ENCODE measurements at places on chromosomes 4 and X. TPM values are rescaled to one million over a fixed set of nuclear protein-coding genes. Genes with fewer than 3 reads are reported as not detected.

MAPK10 gene
- 19.3 TPM for total RNA-seq

DNA sequence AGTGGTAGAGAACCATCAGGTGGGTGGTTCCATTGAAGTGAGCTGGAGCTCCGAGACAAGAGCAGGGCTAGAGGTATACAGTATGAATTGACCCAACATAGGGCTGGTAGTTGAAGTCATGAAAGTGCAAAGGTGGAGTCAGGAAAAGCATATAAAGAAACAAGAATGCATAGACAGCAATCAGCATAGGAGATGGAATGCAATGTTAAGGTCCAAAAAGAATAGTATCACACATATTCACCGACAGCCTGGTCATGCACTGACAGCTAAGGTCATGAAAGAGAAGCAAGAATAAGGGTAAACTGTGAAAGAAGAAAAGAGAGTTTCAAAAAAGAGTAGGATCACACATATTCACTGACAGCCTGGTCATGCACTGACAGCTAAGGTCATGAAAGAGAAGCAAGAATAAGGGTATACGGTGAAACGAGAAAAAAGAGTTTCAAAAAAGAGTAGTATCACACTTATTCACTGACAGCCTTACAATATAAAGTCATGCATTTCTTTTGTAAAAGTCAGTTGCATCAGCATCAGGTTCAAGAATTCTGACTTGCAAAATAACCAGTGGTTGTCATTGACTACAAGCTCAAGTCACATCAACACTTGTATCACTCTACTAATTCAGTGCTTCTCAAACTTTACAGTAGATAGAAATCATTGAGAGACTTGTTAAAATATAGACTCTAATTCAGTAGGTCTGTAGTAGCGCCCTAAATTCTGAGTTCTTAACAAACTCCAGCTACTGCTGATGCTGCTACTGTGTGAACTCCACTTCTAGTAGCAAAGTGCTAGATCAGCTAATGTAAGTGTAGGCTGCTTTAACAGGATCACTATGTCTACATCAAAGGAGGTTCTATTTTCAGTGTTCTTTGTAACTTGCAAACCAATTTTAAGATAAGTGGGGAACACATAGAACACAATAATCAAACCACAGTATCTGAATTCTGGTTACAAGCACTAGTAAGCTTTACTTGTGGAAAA is 221.9 kb downstream of the PDGFC start:
- DNase-seq = no peak

DNA sequence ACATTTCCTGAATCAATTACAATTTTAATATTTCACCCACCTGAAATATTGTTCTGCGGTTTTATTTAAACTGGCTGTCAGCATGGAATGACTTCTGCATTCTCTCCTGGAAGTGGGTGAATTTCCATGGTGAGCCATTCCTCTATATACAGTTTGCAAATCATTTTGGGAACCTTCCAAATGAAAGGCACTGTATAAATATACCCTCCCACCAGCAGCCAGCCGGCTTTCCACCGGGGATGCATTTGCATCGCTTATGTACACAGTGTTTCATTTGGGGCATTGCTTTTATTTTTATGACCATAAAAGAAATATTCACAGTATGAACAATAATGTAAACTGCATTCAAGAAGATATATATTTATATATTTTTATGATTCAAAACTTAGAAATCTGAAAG is 4.7 kb upstream of the IL1RAPL1 start:
- DNase-seq = peak; percentile 5

DNA sequence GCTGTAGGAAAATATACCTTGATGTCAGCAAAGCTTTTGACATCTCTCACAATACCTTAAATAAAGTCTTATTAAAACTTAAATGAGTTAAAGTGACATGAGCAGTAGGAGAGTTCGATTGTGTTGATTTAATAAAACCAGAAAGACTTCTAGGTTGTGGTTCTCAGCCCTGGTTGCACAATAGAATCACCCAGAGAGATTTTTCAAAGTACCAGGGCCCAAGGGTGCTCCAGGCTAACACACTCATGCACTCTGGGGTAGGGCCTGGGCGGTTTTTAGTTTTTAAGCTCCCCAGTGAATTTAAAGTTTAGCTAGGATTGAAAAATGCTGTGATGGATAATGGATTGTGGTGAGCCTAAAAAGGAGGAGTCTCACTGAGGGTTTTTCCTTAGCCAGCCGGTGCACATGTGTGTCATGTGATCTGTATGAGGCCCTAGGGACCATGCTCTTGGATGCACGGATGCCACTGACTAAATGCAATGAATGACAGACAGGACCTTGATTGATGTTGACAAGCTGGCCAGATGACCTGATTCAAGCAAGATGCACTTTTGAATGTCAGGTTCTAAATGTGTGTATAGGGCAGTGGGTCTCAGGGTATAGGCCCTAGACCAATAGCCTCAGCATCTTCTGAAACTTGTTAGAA is 185.0 kb downstream of the PTTG2 start:
- peak; percentile 41 for DNase-seq

ARHGAP36 gene
- total RNA-seq = not detected

- no peak for DNase-seq
Observed at GRCh38 chr4:175326796-175327195, 408.6 kb downstream of the ADAM29 start.

GRCh38 chr4:158871335-158871724 is 102.5 kb downstream of the FNIP2 start:
- no peak for DNase-seq

GRCh38 chrX:72048510-72049455 is 82.9 kb downstream of the RTL5 start:
- no peak for DNase-seq

SSX2B gene
- not detected for total RNA-seq

DNA sequence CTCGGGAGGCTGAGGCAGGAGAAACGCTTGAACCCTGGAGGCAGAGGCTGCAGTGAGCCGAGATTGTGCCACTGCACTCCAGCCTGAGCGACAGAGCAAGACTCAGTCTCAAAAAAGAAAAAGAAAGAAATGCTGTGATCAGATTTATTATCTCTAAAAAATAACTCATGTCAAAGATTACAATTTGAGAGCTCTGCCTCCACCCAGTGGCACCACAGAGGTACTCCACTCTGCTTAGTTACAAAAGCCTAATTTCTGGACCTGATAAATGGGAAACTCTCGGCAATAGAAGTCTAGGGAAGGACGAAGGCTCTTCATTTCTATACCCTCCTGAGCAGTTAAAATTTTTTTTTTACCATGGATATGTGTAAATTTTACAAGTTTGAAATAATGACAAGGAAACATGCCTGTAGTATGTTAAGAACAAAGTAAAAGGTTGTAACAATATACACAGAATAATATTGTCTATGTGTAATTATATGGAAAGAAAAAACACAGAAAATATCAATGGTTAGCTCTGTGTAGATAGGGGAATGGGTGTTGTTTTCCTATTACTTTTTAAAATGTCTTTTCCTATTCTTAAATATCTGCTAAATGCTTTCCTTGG is 149.8 kb downstream of the STIM2 start:
- peak; percentile 84 for DNase-seq

- no peak for DNase-seq
Observed at GRCh38 chrX:69116077-69116476, 49.2 kb downstream of the PJA1 start.

UGT2A1 gene
- total RNA-seq = not detected

GRCh38 chr4:111113591-111113990 is 490.7 kb upstream of the PITX2 start:
- no peak for DNase-seq

GRCh38 chrX:38220415-38221390 is at the start of gene SRPX:
SRPX (minus strand) TSS chrX:38220871; CDS start chrX:38220792, 79 bp downstream.
- DNase-seq = no peak

DNA sequence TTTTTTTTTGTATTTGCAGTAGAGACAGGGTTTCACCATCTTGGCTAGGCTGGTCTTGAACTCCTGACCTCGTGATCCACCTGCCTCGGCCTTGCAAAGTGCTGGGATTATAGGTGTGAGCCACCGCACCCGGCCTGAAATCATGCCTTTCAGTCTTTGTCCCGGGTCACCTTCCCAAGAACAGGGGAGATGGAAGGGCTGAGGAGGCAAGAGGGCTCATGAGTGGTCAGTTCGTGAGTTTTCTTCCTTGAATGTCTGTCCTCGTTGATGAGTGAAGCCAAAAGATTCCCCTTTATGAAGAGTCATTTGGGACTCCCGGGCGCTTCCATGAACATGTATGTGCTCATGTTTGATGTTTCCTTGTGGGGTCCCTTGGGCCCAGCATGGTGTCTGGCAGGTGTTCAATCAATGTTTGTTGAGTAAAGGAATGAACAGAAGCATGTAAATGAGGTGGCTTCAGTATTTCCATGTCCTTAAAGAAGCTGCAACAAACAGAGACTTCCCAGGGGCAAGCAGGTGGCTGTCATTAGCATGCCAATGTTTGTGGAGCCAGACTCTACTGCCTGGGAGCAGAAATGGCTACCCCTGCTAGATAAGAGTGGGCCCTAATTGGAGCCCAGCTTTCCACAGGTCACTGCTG is 3.4 kb upstream of the SEPTIN6 start:
- no peak for DNase-seq

GRCh38 chr4:89006307-89006706 is 50.7 kb downstream of the FAM13A start:
- no peak for DNase-seq

- DNase-seq = no peak
Observed at GRCh38 chrX:2614911-2615310, 76.2 kb upstream of the CD99 start.

- no peak for DNase-seq
Observed at GRCh38 chr4:81211956-81212355, 3.1 kb downstream of the PRKG2 start.

DNA sequence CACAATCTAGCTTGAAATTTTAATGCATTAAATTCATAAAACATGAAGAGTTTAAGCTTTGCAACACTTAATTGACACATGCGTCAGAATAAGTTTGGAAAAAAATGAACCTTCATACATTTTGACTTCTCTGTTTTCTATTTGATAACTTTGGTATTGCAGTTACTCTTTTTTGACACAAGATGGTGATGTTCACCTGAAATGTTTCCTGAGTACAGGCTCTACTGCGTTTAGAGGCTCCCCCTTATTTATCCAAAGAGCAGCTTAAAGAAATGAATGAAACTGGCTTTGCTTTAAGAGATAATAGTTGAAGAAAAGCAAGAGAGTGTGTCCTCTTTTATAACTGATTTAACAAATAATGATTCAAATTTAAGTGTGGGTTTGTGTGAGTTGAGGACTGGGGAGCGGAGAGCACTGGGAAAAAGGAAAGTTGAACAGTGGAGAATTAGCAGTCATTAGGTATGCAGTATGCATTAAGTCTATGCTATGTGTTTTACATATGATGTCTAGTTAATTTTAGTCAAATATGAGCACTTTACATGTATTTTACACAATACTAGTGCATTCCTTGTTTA is 180.6 kb upstream of the NUDT6 start:
- DNase-seq = peak; percentile 65

LRCH2 gene
- 12.8 TPM for total RNA-seq

DNA sequence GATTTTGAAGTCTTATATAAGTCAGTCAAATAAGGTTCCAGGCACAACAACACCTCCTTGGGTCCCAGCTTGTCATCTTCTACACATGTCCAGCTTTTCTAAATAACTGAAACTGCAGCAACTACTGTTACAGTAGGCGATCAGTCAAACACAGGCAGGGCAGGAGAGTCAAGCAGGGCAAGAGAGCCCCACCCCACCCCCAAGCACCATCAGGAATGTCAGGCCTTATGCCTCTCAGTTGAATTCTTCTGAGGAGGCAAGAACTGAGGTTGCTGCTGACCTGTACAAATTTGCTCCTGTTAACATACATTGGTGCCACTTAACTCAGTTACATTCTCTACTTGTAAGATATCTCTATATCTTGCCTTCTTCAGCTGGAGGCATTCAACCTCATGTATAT is 608.8 kb upstream of the PCDH10 start:
- no peak for DNase-seq

DNA sequence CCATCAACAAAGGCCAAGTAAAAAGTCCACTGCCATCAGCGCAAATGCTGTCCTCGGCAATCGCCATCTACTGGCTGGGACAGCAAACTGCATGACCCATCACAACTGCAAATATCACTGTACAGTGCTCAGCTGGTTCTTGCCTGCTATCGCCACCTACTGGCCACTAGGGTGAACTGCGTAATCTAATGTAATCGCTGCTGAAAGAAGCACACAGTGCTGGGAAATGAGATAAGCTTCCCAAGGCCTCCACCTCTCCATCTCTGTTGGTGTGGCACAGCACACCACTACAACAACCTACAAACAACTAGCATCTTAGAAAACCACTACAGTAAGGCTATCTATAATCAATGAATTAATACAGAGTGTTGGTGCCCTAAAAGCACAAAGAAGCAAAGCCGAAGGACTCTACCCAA is 298.3 kb downstream of the TEX13A start:
- peak; percentile 75 for DNase-seq

NOX1 gene
- total RNA-seq = not detected

DNA sequence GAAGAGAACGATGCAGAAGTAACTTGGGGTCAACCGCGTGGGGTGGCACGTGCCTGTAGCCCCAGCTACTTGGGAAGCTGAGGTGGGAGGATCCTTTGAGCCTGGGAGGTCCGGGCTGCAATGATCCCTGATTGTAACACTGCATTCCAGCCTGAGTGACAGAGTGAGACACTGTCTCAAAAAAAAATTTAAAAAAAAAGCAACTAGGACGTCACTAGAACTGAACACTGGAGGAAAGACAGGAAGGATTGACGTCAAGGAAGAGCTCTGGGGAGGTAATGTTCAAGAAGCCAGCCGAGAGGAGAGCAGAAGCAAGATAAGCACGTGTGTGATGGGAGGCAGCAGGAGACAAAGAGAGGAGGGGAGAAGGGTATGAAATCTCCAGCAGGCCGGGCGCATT is 28.7 kb downstream of the S100G start:
- DNase-seq = no peak

DNA sequence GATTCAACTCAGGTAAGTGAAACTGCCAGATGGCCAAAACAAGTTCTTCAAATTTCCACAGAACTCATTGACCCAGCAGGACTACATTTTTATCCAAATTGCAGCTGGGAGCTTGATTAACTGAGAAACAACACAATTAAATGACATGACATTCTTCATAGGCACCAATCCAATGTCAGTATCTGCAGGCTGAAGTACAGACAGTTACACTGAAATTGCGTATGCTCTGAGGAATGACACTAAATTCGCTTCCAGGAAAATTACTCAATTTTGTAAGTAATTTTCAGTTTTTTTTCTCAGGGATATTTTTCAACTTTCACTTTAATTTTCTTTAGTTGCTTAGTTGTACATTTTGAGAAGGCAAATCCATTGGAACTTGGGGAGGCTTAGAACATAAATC is 4.5 kb downstream of the C1GALT1C1 start:
- no peak for DNase-seq

GRCh38 chrX:140715787-140716186 is 6.2 kb downstream of the LINC00632 start:
- no peak for DNase-seq

All from stomach (tissue), 19 donors.